ENCODE measurements at places on chromosomes 7 and 10.

DNA sequence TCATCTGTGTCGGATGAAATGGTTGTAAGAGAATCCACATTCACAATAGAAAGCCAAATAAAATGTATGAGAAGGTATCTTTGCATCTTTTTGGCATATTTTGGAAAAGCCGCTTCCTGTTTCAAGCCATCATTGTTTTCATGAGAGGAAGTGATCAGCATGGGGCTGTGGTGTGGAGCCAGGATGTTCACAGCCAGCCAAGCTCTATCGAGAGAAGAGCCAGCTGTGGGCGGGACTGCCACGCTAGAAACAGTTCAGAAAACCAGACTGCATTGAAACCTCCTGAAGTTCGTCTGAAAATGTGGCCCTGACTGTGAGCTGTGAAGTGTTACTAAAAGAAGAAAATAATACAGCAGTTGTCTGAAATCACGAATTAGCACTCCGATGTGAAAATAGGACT lies 21.2 kb upstream of the NPS start:
- no peak for DNase-seq

DNA sequence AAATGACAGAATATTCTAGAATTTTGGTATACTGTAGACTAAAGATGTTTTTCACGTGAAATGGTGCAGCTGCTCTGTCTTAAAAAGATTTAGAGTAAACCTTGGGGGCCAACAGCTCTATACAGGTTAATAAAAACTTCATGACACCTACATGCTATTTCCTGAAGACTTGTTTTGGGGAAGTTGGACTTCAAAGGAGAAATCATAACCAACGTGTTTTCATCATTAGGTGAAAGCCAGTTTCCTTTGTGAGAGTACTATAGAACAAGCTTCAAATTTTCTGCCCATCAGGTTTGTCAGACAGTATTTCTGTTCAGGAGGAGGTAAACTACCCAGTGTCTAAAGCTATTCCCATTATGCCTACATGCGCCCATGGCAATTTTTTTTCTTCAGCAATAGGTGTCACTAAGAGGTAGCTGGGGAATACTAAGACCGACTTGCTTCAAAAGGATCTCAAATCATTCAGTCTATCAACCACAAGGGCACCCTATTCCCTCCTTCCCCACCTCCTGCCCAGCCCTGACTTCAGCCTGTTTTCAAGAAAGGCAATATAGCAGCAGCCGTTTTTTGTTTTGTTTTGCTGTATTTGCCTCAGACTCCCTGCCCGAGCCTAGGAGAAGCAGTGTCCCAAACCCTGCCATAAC lies 237.3 kb upstream of the SP8 start:
- DNase-seq, result no peak

- DNase-seq, result peak; percentile 27
Measured at GRCh38 chr10:100872034-100872791, 40.5 kb upstream of the SLF2 start.

- DNase-seq, result no peak
Measured at GRCh38 chr7:120402079-120402767, 129.2 kb downstream of the KCND2 start.

DNA sequence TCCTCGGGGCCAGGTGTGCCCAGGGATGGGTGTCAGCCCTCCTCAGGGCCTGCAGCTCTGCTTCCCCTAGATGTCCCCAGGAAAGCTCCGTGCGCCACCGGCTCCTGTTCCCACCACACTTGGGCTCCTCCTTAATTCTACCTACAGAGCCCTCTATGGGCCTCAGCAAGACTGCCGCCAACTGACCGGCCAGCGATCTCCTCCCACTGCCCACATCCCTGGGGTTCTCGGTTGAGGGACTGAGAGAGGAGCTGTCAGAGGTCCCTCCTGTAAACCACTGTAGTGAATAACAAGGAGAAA lies 5.3 kb upstream of the LDB3 start:
- no peak for DNase-seq

GRCh38 chr7:141698247-141699015 lies 3.5 kb downstream of the DENND11 start:
- DNase-seq, result no peak

GRCh38 chr7:481219-481930 lies 38.3 kb downstream of the PDGFA start:
- no peak for DNase-seq

- no peak for DNase-seq
Measured at GRCh38 chr10:104128214-104128613, 6.2 kb downstream of the SFR1 start.

GRCh38 chr10:99854860-99855259 lies 72.4 kb downstream of the ABCC2 start:
- no peak for DNase-seq

GRCh38 chr10:35200487-35200886 lies 73.8 kb downstream of the CREM start:
- no peak for DNase-seq

DNA sequence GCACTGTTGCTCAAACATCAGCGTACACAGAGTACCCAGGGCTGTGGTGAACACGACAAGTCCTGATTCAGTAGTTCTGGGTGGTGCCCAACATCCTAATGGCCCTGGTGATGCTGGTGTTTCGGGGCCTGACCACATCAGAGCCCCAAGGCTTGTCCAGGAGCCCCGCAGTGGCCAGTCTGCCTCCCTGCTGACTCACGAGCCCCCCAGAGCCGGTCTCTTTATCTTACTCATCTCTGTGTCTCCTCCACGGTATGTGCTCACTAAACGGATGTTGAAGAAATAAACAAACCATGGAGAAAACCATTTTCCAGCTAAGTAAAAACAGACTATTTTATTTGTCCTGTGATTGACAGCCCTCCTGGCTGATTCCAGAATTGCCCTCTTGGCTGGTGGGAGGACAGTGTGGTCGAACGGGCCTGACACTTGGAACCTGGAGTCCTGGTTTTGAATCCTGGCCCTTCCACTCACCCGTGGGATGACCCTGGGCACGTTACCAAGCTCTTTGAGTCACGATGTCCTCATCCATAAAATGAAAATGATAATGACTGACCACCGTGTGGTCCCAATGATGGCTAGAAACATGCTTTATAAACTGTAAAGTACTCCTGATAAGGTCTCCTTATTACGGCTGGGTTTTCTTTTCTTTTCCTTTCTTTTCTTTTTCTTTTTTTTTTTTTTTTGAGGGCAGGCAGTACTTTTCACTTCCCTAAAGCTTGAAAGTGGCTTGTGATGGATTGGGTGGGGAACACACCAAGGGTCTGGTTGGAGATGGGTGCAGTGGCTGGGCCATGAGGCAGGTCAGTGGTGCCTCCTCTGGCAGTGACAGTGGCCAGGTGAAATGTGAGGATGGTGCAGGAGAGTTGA lies 5.7 kb downstream of the HIP1 start:
- DNase-seq, result no peak

- DNase-seq, result no peak
Measured at GRCh38 chr7:1520539-1521234, 9.8 kb upstream of the MAFK start.

DNA sequence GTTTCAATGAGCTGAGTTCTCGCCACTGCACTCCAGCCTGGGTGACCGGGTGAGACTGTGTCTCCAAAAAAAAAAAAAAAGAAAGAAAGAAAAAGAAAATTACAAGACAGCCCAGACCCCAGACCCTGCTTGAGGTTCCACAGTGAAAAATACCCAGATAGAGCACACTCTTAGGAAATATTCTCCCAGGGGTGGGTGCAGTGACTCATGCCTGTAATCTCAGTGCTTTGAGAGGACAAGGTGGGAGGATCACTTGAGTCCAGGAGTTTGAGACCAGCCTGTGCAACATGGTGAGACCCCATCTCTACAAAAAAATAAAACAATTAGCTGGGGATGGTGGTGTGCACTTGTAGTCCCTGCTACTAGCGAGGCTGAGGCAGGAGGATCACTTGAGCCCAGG lies 41.1 kb upstream of the GTF2IRD1 start:
- no peak for DNase-seq

- DNase-seq, result no peak
Measured at GRCh38 chr10:78359640-78360091, 326.0 kb downstream of the RPS24 start.

- no peak for DNase-seq
Measured at GRCh38 chr10:121324678-121325213, 273.5 kb downstream of the FGFR2 start.

DNA sequence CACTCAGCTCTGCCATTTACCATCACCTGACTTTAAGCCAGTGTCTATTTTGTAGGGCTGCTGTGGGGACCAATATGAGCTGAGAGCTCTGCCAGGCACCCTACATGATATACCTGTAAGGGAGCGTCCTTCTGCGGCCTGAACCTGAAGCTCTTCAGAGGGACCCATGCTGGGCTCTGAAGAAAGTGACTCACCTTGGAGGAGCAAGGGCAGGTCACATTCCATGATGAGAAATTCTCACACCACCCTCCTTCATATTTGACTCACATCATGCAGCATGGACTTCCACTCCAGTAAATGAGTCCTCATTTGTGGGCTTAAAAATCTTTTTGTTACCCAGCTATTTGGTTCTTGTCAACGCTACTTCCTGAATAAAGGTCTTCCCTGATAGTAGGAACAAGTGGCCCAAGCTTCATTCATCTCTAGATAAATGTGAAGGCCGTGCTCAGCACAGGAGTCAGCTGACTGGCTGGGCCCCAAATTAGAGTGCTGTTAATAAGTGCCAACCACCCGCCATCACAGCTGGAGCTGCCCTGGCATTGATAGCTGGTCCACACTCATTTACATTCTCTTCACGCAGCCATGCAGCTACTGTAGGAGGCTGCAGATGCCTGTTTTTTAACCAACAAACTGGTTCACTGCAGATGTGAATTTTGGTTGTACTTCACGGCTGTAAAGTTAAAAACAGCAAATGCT lies 78.4 kb downstream of the RNF216 start:
- no peak for DNase-seq

DNA sequence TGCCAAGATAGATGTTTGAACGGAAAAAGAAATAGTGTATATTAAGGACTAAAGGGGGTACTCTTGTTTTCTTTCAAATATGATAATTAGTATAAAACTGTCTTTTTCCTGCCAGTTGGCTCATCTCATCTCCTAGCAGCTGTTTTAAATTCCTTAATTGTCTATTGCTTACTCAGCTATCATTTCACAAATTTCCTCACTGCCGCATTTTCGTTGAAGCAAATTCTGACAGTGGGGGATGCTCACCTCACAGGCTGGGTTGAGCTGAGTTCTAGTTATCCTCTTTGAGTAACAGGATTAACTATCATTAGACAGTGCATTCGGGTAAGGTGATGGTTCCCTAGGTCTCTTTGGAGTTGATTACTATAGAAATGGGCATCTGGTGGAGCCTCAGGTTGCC lies 592.0 kb downstream of the AUTS2 start:
- DNase-seq, result no peak

- DNase-seq, result no peak
Measured at GRCh38 chr7:117092785-117093184, 139.5 kb downstream of the ST7 start.

DNA sequence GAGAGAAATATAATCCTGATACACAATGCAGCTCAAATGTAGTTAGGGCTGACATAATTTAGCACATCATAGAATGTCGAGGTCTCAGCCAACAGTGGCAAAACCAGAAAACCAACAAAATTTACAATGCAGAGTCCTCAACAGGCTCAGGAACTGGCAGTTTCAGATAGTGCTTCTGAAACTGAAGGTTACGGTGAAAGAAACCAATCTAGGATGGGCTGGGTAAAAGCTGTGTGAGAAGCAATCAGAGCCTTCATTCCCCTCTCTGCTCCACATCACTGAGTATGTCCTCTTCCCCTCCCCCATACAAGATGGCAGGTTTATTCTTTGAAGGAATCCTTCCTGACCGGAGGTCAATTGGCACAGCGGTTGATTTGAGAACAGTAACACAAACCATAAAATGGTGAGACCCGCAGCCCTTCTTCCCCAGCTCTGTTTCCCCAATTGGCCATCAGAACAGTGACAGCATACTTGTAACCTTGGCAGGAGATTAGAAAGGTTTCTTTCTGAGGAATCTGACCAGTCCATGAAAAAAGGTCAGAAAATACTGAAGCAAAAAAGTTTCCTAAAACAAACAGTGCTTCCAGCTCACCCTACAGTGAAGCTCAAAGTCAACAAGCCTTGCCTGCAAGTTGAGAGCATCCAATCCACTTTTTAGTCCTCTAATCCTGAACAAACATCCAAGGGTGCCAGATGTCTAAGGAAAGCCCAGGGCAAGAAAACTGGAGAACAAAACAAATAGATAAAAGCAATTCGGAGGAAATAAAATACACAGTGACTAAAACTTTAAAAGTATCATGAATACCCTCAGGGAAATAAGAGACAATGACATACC lies 53.9 kb upstream of the IL6 start:
- DNase-seq, result no peak

DNA sequence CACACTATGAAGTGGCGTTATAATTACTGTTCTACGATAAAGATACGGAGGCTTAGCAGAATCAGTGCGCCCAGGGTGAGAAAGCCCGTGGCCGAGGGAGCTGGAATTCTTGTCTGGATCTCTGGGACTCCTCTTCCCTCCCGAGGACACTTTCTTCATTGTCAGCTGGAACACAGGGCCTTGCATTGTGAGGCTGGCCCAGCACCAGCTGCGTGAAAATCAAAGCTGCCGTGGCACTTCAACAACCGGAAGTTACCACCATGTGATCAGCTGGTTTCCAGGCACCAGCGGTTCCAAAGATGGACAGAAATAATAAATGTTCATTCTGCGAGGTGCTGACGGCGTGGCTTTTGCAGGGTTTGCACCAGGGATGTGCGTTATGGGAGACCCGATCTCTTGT lies 234.0 kb upstream of the PITRM1 start:
- DNase-seq, result no peak

DNA sequence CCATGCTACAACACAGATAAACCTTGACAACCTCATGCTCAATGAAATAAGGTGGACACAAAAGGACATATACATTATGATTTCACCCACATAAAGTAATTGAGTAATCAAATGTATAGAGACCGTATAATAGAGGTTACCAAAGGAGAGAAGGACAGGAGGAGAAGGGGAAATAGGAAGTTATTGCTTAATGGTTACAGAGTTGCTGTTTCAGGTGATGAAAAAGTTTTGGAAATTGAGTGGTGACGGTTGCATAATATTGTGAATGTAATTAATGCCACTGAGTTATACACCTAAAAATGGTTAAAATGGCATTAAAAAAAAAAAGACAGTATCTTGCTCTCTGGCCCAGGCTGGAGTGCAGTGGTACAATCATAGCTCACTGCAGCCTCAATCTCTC lies 1.5 kb upstream of the OGDH start:
- DNase-seq, result no peak

- DNase-seq, result no peak
Measured at GRCh38 chr7:151558575-151558974, 38.9 kb upstream of the RHEB start.

DNA sequence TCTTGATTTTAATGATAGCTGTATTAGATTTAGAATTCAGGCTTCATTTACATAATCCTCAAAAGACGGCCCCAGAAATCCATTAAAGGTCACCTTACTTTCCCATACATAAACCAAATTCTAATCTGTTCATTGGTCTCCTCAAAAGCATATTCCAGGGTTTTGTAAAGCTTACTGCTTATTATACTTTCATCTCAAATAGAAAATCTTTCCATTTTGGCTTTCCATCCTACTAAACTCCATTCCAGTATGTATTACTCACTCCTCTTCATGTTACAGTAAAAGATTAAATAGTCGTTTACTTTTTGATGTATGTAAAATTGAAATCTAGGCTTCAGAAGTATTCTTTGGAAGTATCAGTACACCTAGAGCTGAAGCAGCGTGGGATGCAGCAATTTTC lies 143.5 kb upstream of the LRRN3 start:
- no peak for DNase-seq

- DNase-seq, result no peak
Measured at GRCh38 chr10:77602231-77602912, 35.2 kb downstream of the KCNMA1 start.

GRCh38 chr7:157022681-157023588 lies 12.5 kb upstream of the MNX1 start:
- no peak for DNase-seq

GRCh38 chr10:48253970-48254657 lies 20.4 kb downstream of the FRMPD2 start:
- no peak for DNase-seq

All from CD4-positive, alpha-beta T cell treated with Interleukin-2 at 100 ng/mL for 4 hours (primary cell).